ENCODE measurements at places on chromosomes 11 and 22. TPM values are rescaled to one million over a fixed set of nuclear protein-coding genes. Genes with fewer than 3 reads are reported as not detected.

The MYO18B gene
- total RNA-seq = not detected

The MUC5AC gene
- not detected for total RNA-seq

The F2 gene
- total RNA-seq = not detected

The MS4A6E gene
- total RNA-seq = not detected

The RCOR2 gene
- total RNA-seq = 0.56 TPM

The SLC22A6 gene
- total RNA-seq = not detected

The MED17 gene
- total RNA-seq = 23.3 TPM

The POLR3H gene
- total RNA-seq = 39.7 TPM

The DNHD1 gene
- total RNA-seq = 1.4 TPM

The PPFIBP2 gene
- total RNA-seq = 9.4 TPM

The NECTIN1 gene
- 1.7 TPM for total RNA-seq

The SHANK3 gene
- total RNA-seq = 0.18 TPM

The FAM227A gene
- 1.3 TPM for total RNA-seq

The OR8G1 gene
- not detected for total RNA-seq

The MS4A5 gene
- total RNA-seq = not detected

The BATF2 gene
- total RNA-seq = 0.56 TPM

The POU2AF2 gene
- total RNA-seq = not detected

- DNase-seq = no peak
Measured at GRCh38 chr11:27471589-27472397, 797 bp downstream of the LGR4 start.

GRCh38 chr11:112899235-112900006, 61.8 kb upstream of the NCAM1 start:
- DNase-seq = no peak

GRCh38 chr11:62069986-62070919, 53.6 kb upstream of the INCENP start:
- no peak for DNase-seq

- DNase-seq = no peak
Measured at GRCh38 chr22:42292732-42293520, 22.5 kb upstream of the TCF20 start.

- no peak for DNase-seq
Measured at GRCh38 chr11:125258291-125259032, 93.9 kb downstream of the PKNOX2 start.

- no peak for DNase-seq
Measured at GRCh38 chr22:17559188-17559587, 4.1 kb upstream of the SLC25A18 start.

- no peak for DNase-seq
Measured at GRCh38 chr11:120022617-120023016, 115.3 kb downstream of the TRIM29 start.

GRCh38 chr22:27537501-27537900, 264.1 kb downstream of the MN1 start:
- DNase-seq = no peak

- no peak for DNase-seq
Measured at GRCh38 chr11:112922606-112923005, 38.6 kb upstream of the NCAM1 start.

GRCh38 chr22:33221568-33221967, 163.4 kb upstream of the SYN3 start:
- no peak for DNase-seq

DNA sequence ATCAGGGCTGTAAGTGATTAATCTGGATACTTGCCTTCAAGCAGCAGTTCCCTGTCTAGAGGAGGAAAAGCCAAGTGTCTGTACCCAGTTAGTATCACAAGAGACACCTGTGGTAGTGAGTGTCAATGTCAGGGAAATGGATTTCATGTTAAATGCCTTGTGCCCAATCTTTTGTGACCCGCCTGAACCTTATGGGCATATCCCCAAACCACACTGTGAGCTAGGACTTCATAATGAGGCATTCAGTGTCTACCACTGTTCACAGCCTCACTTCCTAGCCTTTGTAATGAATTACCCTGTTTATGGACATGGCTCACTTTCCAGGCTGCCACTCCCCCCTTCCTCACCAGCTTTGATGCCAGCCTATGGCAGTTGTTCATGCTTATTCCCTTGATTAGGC, 125.1 kb downstream of the TRIM44 start:
- DNase-seq = no peak

- DNase-seq = no peak
Measured at GRCh38 chr11:80860632-80861031, 1419.8 kb upstream of the TENM4 start.

DNA sequence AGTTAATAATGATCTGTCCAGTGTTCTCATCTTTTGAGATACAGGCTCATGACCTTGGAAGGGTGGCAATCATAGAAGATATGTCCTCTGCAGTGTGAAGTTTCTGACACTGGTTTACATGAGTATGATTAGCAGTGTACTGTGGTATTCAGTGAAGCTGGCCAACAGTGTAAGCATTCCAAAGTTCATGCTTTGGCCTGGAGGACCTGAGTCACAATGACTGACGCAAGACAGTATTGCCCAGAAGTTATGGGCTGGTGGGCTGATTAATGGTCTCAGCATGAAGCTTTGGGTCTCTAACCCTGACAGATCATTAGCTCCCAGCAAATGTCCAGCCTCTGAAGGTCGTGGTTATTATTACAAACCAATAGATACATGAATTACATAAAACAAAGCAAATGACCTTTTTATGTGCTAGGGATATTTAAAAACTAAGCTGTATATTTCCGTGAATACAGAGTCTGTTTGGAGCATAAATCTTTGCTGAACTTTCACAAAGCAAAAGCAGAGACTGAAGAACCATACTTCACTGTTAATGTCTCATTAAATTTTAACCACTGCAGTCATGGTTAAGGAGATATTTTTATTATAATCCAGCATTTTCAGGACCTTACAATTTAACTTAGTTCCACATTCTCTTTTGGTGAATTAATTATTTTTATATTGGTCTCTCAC, 28.3 kb upstream of the USP47 start:
- DNase-seq = peak; percentile 97

DNA sequence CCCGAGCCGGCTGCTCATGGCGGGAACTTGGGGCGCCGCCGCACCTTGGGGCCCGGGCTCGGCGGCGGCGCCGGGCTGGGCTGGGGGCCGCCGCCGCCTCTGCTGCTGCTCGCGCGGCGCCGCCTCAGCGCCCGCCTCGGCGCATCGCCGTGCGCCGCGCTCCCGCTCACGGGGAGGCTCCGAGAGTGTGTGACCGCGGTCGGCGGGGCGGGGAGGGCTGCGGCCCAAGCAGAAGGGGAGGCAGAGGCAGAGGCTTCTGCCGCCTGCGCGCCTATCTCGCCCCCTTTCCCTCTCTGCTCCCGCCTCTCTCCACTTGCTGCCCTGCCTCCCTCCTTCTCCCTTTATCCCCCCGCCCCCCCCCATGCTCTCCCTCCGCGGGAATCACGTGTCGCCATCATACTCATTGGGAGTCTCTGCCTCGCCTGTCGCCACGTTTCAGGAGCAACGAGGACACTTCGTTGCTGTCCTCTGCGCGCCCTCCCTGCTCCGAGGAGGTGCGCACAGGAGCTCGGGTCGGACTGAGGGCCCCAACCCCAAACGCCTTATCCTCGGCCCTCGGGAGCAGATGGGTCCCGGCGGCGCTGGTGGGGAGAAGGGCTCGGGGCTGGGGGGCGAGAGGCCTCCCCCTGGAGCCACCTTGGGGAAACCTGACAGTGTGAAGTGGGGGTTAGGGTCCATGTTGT, at the start of gene GUCY1A2:
Gene GUCY1A2 (minus strand): TSS at position 258 of the 683 bp plus-strand sequence. CDS start 421 bp downstream, outside the sequence.
- no peak for DNase-seq

GRCh38 chr22:49951000-49951677, 9.4 kb upstream of the PIM3 start:
- DNase-seq = peak; percentile 64

GRCh38 chr11:114319716-114320328, 23.6 kb downstream of the NNMT start:
- DNase-seq = no peak

GRCh38 chr22:46256358-46256958, 6.4 kb upstream of the CDPF1 start:
- peak; percentile 63 for DNase-seq

DNA sequence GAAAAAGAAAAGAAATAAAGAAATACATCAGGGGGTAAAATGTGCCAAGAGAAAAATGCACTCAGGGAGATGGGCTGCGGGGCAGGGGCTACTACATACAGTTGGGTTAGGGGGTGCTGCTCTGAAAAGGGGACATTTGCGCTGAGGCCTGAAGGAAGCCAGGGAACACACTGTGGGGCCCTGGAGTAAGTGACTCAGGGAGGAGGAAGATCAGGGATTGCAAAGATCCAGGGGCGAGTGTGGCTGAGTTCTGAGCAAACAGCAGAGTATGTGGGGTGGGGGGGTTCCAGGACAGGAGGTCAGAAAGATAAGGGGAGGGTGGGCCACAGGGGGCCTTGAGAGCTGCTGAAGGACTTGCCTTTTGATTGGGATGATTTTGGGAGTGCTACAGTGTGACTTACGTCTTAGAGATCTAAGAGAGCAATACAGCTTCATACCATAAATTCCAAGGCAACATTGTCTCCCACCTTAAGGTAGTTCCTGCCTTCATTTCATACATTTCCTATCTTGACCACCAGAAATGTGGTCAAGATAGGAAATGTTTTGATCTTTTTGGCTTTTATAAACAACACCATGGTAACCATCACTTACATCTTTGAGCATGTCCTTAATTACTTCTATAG, 5.8 kb downstream of the A4GALT start:
- no peak for DNase-seq

- DNase-seq = no peak
Measured at GRCh38 chr11:70517203-70517602, 118.9 kb downstream of the CTTN start.

- DNase-seq = no peak
Measured at GRCh38 chr11:114310095-114310494, 13.9 kb downstream of the NNMT start.

- no peak for DNase-seq
Measured at GRCh38 chr11:127350476-127350875, 349.9 kb upstream of the KIRREL3 start.

- peak; percentile 22 for DNase-seq
Measured at GRCh38 chr11:93196816-93197379, 893 bp downstream of the SLC36A4 start.

DNA sequence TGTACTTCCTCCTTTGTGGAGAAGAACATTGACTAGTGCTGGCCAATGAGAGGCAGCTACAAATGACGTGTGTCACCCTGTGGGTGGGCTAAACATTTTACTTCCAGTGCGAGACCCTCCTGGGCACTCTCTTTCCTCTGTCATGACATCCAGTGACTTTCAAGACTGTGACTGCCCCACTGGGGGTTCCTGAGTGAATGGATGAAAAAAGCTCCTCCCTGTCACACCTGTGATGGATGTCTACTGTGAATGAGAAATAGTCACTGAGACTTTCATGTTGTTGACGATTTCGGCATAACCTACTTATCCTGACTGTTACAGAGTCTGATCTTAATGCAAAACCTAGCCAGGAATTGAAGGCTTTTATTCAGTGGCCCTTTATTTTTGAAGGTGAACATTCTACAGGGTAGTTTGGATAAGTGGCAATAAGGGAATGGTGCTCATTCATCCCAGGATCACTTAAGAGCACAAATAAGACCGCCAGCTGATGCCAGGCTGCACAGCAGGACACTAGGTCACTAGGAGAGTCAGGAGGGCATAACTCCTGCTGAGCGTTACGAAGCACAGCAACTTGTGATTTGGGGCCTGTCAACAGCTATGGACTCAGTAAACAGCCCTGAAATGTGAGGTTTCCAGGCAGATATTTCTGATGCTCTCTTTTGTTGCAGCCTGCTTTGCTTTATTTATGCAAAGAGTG, 636.6 kb downstream of the NTM start:
- DNase-seq = no peak

- peak; percentile 56 for DNase-seq
Measured at GRCh38 chr22:36180038-36180880, 19.7 kb upstream of the APOL3 start.

DNA sequence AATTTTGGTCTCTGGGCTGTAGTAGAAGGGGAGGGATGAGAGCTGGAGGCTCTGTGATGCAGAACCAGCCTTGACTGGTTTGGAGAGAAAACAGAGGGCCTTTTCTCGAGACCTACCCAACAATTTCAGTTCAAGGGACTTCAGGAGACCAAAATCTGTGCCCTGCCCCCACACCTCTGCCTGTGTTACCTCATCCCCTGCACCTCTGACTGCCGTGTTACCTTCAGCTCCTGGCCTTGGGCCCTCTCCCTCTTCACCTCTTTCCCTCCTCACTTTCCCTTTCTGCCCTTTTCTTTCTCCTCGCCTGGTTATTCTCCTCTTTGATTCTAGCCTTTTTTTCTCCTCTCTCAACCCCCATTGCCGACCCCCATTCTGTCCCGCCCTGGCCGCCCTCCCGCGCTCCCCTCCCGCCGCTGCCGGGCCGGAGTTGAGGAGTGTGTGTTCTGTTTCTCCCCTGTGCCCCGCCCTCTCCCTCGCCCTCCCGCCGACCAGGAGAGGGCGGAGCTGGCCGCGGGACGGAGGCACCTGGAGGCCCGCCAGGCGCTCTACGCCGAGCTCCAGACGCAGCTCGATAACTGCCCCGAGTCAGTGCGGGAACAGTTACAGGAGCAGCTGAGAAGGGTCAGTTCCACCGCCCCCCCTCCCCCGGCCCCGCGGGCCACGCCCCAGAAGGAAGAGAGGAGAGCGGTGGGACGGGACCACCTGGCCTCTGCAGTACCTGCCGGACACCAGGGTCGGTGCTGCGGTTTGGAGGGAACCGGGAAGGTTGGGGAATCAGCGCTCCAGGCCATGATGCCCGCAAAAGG, 27.2 kb downstream of the PHLDB1 start:
- peak; percentile 55 for DNase-seq

- no peak for DNase-seq
Measured at GRCh38 chr22:17946662-17947367, 77.5 kb downstream of the MICAL3 start.

- no peak for DNase-seq
Measured at GRCh38 chr11:134639586-134640330, 227.7 kb upstream of the B3GAT1 start.

DNA sequence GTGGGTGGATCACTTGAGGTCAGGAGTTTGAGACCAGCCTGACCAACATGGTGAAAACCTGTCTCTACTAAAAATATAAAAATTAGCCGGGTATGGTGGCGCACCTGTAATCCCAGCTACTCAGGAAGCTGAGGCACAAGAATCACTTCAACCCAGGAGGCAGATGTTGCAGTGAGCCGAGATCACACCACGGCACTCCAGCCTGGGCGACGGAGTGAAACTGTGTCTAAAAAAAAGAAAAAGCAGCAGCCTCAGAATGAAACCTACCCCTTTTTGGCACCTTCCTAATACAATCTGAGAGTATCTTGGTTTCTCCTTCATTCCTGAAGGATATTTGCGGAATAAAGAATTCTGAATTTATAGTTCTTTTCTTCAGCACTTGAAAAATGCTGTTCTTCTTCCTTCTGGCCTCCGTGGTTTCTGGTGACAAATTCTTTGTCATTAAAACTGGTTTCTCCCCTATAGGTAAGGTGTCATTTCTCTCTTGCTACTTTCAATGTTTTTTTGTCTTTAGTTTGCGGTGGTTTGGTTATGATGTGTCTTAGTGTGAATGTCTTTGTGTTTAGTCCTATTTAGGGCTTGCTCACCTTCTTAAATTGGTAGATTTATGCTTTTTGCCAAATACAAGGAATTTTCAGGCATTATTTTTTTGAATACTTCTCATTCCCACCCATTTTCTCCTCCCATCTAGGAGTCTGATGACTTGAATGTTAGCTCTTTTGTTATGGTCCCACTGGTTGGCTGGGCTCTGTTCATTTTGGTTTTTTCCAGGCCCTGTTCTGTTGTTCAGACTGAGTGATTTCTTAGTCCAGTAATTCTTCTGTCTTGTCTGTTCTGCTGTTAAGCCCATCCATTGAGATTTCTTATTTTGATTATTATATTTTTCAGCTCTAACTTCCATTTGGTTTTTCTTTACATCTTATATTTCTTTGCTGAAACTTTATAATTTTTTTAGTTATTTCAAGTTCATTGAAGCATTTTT, 15.4 kb downstream of the ASRGL1 start:
- DNase-seq = no peak

Measured in IMR-90 (cell line).